ENCODE measurements at places on chromosomes 2 and 18.
A peak's percentile ranks its signal among the peaks of the same experiment; 100 is the strongest.

DNA sequence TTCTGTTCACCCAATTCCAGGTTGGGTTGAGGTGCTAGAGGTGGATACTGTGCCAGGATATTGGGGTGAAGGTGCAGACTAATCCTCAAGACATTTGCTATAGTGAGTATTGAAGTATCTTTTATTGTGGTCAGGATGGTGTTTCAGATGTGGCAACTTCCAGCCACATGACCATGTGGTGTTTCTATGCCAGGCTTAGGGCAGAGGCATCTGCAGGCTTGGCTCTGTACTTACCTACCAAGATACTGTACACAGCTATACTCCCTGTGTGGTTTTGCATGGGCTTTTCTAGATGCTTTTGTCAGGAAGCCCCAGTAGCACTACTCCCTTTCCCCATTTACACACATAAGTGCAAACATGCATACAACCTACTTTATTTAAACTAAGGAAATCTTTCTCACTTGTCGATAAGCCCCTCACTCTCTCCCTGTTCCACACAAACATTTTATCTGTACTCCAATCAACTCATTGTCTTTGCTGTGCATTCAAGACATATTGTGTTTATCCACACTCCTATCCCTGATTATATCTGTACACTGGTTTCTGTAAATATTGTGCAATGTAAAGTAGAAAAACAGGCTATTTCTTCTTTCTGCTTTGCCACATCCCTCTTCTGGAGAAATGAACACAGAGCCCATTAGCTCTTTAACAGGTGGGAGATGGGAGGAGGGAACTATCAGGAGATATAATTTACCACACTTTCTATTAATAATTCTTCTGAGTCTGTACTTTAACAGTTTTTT, 12.3 kb downstream of the ARL6IP6 start:
- no peak for DNase-seq

DNA sequence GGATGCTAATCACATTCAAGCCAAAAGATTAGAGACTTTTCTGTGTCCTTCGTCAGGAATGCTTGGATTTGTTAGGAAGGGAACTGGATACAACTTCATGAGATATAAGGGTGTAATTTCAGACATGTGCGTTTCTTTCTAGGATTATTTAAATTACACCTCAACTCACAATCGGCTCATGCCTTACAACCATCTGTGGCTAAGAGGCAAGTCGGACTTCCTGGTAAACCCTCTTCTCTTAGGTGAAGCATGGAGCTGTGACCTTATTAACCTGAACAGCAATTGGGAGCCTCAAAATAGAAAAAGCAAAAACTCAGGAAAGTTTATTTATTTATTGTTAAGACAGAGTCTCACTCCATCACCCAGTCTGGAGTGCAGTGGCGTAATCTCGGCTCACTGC, 61.8 kb downstream of the SEMA4F start:
- no peak for DNase-seq

DNA sequence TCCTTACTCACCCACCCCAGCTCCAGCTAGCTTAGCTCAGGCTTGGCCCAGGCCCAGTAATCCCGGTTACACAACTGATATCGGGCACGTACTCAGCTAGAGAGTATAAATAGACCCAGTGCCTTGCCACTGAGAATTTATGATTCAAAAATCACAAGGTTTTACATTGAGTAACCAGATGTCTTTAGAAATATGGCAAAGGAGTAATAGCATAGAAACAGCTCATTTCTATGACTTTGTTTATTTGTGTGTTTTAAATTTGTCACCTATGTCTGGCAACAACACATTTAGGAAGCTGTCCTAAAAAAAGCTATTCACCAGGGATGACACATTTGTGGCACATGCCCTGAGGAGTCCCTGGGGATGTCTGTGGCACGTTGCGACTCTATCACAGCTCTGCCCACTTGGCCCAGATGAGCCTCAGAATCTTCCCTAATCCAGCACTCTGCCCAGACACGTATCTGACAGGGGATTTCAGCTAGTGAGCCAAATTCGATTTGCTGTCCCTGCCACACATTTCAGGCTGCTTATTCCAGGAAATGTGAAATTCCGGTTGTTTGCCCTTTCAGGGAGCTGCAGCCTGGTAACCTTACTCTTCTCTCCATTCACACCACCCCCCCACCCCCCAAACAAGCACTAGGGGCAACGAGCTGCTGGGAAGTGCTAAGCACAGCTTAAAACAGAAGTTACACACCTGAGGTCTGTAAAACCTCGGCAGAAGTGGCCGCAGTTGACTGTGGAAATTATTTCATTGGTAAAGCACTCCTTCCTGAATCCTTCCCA, 85.4 kb upstream of the ZCCHC2 start:
- DNase-seq: peak; percentile 85

DNA sequence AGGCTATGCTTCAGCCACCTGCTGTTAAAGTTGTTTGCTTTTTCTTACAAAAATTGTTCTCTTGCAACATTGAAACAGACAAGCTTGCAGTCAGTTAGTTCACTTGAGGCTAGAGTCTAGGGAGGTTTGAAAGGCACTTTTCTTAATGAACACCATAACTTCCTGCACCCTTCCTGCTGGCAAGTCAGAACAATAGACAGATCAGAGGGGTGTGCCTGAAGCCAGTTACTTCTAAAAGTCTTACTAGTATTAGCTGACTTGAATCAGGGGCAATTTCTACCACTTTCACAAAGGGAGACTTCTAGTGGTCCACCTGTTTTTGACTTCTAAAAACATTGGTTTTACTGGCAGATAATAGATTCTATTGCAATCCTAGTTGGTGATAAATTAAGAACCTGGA, 367.4 kb upstream of the CDH20 start:
- DNase-seq: no peak

GRCh38 chr2:159635006-159635789, 18.9 kb upstream of the BAZ2B start:
- DNase-seq: no peak

DNA sequence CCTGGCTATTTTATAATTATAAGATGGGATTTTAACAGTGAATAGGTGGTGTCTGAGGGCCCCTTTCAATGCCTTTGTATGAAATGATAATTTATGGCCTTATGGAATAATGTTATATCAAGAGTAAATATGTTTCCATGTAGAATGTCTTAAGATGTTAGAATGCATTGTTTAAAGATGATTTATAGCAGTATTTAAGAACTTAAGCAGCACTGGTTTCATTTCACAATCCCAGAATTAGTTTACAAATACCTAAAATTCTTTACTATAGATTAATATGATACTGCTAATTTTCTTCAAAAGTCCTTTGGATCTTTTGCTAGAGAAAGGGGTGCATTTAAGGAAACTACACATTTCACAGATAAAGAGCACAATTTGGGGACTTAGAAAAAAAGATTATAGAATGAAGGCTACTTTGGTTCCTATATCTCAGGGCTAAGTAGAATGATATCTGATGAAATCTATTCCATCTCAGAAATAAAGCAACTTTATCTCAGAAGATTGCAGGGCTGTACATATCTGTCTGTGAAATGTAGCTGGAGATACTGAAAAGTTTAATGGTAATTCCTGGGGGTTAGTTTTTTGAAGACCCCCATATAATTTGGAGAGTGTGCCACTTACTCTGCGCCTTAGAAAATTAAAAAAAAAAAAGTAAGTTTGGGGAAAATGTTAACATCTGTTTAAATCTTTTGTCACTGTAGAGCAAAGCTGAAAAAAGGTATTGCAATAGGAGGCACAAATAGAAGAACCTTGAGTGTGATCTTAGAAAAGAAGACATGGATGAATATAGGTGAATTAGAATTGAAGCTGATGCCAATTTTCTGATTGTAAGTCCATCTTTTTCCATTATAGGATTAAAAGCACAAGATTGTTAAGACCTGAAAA, 123.4 kb downstream of the GULP1 start:
- no peak for DNase-seq

DNA sequence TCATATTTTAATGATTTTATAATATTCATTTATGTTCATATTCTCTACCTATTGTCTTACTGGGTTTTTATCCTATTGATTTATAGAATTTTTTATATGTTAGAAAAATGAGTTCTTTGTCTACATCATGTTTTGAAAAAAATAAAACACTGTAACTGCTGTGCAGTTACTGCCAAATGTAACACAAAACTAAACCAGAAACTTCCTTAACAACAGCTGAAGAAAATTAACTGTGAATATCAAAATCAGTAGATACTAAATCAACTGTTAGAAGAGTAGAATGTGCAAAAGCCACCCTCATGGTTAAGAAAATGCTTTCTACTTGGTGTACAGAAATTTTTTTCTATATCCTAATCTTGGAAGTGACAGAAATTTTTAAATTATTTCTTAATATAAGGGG, 69.5 kb downstream of the PTRHD1 start:
- DNase-seq: no peak

DNA sequence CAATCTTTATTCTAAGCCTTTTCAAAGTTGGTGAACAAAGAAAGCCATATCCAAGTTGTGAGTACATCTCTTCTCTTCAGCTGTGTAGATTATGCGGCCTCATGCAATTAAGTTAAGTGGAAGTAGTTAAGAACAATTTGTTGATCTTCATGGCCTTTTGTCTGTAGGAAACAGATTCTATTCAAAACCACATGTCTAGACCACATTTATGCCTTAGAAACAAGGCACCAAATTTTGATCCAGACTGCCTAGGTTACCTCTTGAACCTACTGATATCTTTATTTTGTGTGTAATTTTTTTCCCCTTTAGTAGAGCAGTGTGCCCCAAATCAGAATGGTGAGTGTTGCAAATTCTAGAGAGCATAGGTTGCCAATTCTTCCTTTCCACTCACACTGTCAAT, 101.6 kb upstream of the CERS6 start:
- DNase-seq: no peak

GRCh38 chr2:190432567-190433231, 24.5 kb downstream of the MFSD6 start:
- no peak for DNase-seq

- no peak for DNase-seq
Measured at GRCh38 chr2:33091541-33092123, 144.9 kb downstream of the LTBP1 start.

- DNase-seq: peak; percentile 95
Measured at GRCh38 chr2:84970868-84971509, at the start of gene KCMF1. Gene KCMF1, plus strand, starts transcription at chr2:84971161. Its CDS starts 291 bp downstream, at chr2:84971452.

- DNase-seq: no peak
Measured at GRCh38 chr2:176747928-176748327, 464.7 kb upstream of the HNRNPA3 start.

DNA sequence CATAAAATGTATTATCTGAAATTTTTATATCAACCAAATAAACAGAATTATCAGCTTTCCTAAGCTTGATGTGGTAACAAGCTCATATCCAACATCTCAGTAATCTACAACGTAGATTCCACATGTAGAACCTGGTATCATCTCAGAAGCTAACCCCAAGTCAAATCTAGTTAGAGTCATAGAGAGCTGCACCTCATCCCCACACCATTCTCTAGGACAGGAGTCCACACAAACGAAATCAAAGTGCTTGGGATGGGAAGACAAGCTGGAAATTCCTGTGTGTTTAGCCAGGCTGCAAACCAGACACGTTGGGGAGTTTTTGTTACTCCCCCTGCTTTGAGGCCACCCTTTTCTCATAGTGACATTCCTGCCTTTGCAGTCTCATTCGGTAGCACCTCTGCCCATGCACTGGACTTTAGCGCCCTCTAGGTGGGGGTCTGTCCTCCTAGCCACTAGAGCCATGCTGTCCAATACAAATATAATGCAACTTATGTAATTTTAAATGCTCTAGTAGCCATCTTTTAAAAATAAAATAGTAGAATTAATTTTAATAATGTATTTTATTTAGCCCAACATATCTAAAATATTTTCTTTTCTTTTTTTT, 28.1 kb upstream of the SATB2 start:
- peak; percentile 77 for DNase-seq

GRCh38 chr2:141618457-141618856, 512.4 kb downstream of the LRP1B start:
- no peak for DNase-seq

DNA sequence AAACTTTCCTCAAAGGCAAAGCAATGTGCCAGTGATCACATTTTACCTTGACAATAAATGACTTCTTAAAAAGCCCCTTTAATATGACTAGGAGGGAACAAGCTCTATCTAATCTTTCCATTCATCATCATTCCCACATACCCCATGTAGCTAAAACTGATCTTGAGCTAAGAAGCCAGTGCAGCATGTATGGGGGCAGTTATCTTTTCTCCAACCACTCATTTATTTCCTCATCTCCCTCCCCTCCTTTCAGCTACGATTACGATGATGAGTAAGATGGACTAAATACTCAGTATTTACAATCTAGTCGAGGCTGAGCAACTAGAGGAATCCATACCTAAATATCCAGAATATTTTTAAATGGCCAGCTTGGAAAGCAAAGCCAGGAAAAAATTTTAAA, 35.5 kb downstream of the PNO1 start:
- DNase-seq: no peak
